ENCODE measurements at places on chromosomes 3 and 15. TPM values are rescaled to one million over a fixed set of nuclear protein-coding genes. Genes with fewer than 3 reads are reported as not detected.

- DNase-seq = no peak
Measured at GRCh38 chr3:124652009-124652408, 78.2 kb upstream of the UMPS start.

- no peak for DNase-seq
Measured at GRCh38 chr3:150098621-150099020, 127.9 kb upstream of the PFN2 start.

GRCh38 chr15:100284701-100285100, 57.1 kb downstream of the ADAMTS17 start:
- no peak for DNase-seq

GRCh38 chr3:60294181-60294580, 957.1 kb downstream of the FHIT start:
- no peak for DNase-seq

DNA sequence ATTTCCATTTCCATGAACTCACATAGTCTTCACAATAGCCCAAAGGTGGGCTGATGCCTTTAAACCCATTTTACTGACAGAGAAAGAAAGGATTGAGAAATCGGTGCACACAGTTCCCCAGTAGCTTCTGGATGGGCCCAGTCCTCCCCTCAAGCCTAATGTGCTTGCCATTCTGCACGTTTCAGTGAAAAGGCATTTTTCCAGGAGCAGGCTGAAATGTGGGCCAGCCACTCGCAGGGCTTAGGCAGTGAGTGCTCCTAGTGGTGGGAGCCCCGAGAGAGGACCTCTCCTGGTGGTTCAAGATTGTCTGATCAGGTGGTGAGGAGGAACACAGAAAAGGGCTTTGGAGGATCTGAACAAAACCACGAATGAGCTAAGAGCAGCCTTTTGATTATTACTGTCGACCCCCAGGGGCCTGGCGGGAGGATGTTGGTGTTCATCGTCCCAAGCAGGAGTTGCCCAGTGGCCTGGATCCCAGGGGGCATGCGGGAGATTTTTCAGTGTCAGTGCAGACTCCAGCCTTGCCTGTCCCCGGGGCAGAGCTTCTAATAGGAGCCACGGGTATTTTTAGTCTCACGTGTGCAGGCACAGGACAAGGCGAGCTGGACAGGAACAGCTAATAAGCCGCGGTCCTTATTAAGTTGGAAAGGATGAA, 8.7 kb upstream of the KY start:
- no peak for DNase-seq

DNA sequence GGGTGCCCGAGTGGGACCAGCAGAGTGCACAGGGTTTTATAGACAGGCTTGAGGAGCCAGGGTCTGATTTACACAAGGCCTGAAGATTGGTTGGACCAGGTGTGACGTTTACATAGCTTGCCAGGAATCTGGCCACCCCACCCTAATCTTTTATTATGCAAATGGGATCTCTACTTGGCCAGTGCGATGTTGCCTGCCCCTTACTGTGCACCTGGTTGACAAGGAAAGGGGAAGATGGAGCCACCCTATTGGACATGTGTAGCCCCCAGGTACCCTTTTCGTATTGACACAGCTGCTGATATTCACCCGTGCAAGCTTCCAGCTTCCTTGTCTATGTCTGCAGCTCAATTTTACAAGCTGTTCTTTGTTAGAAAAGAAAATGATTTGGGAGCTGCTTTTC, 132.0 kb downstream of the ARNT2 start:
- no peak for DNase-seq

GRCh38 chr3:126337980-126338651, 19.1 kb downstream of the KLF15 start:
- DNase-seq = no peak

- DNase-seq = no peak
Measured at GRCh38 chr3:196995027-196995426, 26.4 kb upstream of the PIGZ start.

- DNase-seq = no peak
Measured at GRCh38 chr15:45328663-45329062, 49.7 kb downstream of the GATM start.

The GSK3B gene
- total RNA-seq = 42.0 TPM

The KCNMB3 gene
- total RNA-seq = 1.6 TPM

The CHST14 gene
- 20.2 TPM for total RNA-seq

The MEGF11 gene
- total RNA-seq = not detected

The SPATA12 gene
- total RNA-seq = 0.17 TPM

The DZIP1L gene
- total RNA-seq = 16.6 TPM

The CHMP2B gene
- 47.4 TPM for total RNA-seq

Measured in left lung (tissue), 14 donors.